ENCODE measurements at places on chromosomes 2 and 18. TPM values are rescaled to one million over a fixed set of nuclear protein-coding genes. Genes with fewer than 3 reads are reported as not detected.

DNA sequence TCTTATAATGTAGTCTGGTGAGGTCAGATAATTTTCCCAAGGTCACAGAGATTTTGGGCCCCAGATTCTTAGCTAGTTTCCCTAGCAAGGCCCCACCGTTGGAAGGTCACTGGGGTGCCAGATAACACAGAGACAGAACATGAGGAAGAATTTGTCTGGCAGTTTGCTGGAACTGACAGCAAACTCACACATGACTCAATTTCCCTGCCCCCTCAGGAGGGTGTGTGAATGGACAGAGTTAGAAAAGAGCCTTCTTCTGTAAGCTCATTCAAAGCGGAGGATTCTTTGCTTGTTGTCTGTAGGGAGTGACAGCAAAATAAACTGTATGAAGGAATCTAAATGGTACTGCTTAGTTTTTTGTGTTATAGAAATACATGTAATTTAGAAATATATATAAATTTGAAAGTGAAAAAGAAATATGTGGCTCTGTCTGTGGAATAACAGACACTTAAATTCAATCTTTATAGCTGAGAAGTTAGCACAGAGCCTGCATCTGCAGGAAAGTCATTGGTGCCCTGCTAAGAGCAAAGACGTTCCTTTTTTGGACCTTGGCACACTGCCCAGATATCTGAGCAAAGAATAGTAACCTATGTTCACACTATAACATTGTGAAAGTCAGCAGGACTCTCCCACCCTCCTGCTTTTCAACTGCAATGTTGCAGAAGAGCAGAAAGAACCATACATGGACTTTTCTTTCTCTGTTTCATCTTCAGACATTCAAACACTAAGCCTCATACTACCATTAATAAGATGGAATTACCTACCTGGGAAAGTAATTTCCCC is 2.1 kb downstream of the MDH1 start:
- DNase-seq = peak; percentile 13

GRCh38 chr2:228039752-228040534 is 141.5 kb downstream of the SPHKAP start:
- DNase-seq = peak; percentile 73

DNA sequence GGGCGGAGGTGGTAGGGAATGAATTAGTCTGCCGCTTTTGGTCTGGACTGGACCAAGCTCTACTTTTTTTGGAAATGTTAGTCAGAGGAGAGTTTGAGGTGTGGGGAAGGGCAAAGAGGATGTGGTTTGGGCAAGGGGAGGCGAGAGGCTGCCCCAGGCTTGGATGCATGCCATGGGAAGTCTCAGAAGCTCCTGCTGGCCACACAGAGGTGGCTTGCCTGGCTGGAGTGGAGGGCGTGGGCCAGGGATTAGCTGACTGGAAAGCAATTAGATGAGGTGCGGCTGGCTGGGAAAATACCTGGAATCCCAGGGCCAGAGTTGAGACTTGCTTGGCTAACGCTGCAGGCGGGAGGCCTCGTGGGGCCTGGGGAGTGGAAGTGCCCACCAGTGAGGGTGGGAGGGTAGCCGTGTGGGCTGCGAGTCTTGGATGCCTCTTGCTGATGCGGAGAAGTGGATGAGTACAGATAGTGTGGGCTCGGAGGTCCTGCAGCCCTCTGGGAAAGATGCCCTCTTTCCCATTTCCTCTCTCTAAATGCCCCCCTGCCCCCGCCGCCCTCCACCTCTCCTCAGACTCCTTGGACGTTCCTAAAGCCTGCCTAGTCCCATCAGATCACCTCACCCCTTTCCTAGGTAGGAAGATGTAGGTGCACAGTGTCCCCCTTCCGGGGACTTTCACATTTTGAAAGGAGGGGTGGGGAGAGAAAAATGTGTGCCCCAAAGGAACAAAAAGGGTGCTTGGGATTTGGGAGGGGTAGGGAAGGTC is 117.6 kb downstream of the SMAD7 start:
- DNase-seq = no peak

The TYMS gene
- total RNA-seq = 136 TPM

DNA sequence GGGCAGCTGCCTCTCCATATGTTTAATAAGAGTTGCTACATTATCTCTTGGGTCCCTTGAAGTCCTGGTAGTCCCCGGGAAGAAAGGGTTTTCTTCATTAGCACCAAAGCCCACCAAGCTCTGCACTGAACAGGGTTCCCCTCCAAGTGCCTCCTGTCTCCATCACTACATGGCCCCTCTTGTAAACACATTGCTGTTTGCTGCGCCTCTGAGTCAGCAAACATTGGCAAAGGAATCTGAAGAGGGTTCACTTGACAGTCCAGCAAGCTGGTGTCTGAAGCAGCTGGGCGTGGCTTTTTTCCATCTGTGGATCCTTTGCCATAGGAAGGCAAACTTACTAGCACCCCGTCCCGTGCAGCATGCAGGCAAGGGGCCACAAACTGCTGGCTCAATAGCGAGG is 82.8 kb downstream of the TEX51 start:
- no peak for DNase-seq

GRCh38 chr2:6909431-6910385 is 7.5 kb upstream of the RNF144A start:
- no peak for DNase-seq

DNA sequence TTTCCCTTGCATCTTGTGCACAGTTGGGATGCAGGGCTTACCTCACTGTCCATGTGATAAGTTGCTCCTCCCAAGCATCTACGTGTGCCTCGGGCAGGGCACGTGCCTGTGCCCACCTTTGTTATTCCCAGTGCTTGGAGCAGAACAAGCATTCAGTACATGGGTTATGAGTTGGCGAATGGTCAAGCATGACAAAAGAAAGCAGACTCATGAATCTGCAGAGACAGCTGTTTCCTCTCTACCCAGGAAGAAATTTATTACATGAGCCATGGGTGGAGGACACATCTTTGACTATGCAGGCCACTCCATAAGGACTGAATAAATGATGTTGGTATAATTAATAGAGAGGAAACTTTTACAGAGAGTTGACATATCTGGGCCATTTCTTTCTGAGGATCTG is 127.8 kb downstream of the TPGS2 start:
- no peak for DNase-seq

The NGEF gene
- total RNA-seq = 0.31 TPM

- no peak for DNase-seq
These were observed 244.3 kb downstream of the GLI2 start for GRCh38 chr2:120979921-120980320.

GRCh38 chr2:164972216-164972615 is 16.9 kb upstream of the SLC38A11 start:
- no peak for DNase-seq

GRCh38 chr2:204177251-204177976 is 240.9 kb downstream of the ICOS start:
- DNase-seq = no peak

Data from G401 (cell line).